ENCODE measurements at places on chromosomes 5 and 9.

DNA sequence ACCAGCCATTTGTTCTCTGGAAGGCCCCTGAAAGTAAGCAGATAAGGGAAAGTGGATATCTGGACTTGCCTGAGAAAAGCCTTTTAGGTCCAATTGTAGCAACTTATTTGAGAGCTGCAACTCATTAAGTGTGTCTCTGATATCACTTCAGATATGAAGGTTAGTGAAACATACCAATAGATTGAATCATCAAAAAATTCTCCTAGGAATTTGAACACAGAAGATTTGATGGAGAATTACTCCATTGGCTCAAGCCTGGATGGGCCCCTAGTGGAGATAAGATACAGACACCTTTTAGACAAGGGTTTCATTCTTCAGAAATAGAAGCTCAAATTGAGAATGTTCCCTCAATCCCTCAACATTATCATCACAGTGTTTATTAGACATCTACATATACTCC, 356.7 kb downstream of the NDUFS4 start:
- DNase-seq = peak; percentile 50

GRCh38 chr5:57298985-57299491, 125.2 kb downstream of the GPBP1 start:
- peak; percentile 84 for DNase-seq

DNA sequence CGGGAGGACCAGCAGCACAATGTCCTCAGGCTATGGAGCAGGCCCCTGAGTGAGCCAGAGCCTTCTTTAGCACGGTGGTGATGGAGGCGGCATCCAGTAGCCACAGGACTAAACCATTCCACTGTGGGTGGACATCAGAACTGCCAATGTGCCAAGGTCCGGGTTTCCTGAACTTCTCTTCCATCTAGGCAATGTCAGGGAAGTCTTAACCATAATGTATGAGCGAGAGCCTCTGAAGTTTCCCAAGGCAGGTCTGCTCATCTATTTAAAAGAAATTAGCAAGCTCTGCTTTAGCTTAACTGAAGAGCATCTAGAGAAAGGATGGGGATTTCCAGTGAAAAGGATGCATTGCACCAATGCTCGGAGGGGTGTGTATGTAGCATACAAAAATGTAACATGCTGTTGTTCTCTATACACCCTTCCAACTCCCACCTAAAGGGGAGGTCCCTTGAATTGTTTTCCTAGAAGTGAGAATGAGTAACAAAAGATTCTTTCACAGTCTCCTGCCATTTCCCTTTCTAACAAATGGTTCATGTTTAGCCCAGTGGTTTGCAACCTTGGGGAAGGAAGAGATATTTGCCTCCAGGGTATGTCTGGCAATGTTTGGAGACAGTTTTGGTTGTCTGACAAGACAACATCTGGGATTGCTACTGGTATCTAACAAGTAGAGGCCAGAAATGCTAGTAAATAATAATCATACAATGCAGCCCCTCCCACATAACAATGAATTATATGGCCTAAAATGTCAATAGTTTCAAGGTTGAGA, 6.1 kb upstream of the RXFP3 start:
- DNase-seq = no peak

- peak; percentile 84 for DNase-seq
Measured at GRCh38 chr9:22342491-22343217, 104.0 kb upstream of the DMRTA1 start.

DNA sequence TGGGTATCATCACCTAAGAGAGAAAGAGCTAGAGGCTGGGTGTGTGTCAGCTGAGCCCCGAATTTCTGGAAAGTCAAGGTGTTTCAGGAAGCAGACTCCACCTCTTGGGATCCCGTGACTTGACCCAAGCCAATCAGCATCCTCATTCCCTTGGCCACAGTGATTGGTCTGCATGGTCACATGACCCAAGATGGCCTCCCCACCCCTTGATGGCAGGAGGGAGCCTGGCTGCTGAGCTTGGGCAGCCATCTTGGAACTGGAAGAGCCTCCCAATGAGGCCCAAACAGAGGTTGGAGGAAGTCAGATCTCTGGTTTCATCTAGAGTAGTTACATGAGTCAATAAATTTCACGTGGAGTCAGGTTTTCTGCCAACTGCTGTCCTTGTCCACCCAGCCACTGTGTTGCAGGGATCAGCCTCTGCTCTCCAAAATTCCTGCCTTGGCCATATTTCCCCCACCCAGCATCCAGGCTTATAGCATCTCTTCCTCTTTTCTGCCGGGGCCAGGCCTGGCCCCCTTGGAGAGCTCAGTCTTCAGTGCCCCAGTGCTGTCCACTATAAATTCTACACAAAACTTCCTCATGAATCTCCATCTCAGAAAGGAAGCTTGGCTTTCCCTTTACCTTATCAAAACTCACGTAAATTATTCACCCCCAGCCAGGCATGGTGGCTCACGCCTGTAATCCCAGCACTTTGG, 17.2 kb upstream of the SUSD3 start:
- no peak for DNase-seq

GRCh38 chr9:126650404-126651341, 36.9 kb downstream of the LMX1B start:
- DNase-seq = no peak
